ENCODE measurements at places on chromosomes 1 and 21.

DNA sequence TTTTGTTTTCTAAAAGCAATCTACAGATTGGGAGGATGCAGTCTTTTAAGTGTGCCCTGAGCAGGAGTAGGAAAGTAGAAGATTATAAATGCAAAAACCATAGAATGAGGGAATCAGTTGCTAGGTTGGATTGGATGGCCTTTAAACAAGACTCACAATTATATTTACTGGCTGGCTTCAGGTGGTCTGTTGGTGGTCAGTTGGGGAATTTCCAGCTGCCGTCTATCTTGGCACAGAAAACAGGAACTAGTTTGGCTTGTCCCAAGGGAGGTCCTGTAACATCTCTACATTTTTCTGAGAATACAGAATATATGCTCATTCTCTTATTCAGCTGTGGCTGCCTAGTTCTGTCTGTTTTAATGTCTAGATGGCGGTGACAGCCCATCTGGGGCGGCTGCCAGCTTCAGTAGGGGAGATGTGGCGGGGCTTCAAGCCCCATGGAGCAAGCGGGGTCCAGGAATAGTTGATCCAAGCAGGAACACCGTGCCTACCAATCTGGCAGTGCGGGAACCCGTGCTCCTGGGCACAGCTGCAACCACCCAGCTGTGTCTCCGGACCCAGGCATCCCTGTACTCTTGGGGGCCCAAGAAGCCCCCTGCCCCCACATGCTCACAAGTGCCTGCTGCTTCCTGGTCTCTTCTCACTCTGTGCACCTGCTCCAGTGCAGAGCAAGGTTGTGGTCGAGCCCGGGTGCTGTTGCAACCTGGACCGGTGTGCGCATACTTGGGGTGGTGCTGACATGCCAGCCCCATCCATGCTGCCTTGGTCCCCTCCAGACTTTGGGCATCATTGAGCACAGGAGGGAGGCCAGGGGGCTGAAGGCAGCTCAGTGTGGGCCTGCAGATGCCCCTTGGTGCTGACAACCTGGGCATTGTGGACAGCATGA lies 1182.6 kb downstream of the AMY1C start:
- DNase-seq: no peak

DNA sequence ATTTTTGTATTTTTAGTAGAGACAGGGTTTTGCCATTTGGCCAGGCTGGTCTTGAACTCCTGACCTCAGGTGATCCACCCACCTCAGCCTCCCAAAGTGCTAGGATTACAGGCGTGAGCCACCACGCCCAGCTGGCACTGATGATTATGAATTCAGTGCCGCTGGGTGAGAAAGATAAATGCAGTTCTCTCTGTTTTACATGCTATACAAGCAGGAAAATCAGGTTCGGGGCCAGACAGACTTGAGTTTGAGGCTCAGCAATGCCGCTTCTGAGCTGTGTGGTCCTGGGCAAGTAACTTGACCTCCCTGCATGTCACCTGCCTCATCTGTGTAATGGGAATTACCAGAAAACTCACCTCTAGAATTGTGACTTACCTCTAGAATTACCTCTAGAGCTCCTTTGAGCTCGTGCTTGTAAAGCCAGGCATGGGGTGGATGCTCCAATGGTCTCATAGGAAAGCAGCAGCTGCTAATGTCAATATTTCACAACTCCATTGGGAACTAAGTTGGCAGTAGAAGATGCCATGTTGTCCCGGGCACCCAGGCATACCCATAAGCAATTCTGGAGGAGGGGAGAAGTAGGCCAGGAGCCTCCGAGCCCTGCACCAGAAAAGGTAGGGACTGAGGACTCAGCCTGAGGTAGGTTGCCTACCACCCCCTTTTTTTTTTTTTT lies 119.8 kb upstream of the SLC25A33 start:
- no peak for DNase-seq

GRCh38 chr1:42952303-42953001 lies 6.2 kb downstream of the SLC2A1 start:
- DNase-seq: no peak

- no peak for DNase-seq
These were observed 30.5 kb upstream of the POFUT2 start for GRCh38 chr21:45318146-45318555.

DNA sequence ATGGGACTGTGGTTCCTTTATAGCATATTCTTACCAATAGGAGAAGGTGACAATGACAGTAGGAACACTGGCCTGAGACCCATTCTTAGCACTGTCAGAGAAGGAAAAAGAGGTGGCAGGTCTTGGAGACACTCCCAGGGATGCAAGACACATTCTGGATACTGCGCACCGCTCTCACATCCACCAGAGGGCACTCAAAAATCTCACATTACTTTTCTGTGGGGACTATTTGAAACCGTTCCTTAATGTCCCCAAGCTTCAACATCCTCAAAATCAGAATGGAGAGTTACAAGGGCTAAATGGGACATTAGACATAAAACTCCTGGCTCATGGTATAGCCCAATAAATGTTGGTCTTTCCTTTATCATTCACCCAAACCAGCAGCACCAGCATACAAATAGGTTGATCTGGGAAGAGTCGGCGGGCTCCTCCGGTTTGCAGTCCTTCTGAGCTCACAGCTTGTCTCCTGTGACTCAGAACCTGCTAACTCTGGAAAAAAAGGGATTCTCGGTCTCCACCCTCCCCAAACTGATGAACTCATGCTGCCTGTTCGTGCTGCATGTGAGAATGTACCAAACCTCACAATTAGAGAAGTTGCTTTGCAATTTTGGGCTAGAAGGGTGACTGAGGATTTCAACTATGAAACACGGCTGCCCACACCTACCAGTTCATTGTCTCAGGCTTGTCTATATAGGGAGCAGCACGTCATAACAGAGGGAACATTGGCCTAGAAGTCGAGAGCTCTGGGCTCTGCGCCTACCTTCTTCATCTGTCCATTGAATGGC lies 40.2 kb downstream of the IL12RB2 start:
- no peak for DNase-seq

GRCh38 chr1:39116116-39116607 lies 88.3 kb upstream of the MACF1 start:
- no peak for DNase-seq

GRCh38 chr1:150555198-150555970 lies 6.2 kb downstream of the ADAMTSL4 start:
- DNase-seq: no peak

- no peak for DNase-seq
These were observed 9.0 kb upstream of the ARID1A start for GRCh38 chr1:26686795-26687194.

DNA sequence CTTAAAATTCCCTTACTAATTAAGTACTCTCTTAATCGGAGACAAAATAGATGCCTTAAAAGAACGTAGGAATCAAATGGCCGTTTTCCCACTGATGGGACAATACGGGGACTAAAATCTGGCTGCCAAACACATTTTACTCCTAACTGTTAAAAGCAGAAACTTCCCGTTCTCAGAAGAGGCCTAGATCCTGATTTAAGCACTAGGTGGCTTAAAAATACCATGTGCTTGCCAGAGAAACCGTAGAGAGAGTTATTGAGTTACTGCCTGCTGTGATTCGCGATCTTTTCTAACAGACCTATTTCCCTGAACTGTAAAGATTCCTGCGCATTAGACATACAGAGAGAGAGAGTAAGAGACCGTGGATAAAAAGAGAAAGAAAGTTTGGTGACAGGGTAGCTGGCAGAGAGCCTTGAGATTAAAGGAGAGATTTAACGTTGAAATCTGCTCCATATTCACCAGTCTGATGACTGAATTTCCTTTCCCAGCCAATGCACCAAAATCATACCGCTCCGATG lies 54.4 kb upstream of the STUM start:
- DNase-seq: no peak

- DNase-seq: no peak
These were observed 2.3 kb upstream of the GIPC2 start for GRCh38 chr1:78043436-78043835.

DNA sequence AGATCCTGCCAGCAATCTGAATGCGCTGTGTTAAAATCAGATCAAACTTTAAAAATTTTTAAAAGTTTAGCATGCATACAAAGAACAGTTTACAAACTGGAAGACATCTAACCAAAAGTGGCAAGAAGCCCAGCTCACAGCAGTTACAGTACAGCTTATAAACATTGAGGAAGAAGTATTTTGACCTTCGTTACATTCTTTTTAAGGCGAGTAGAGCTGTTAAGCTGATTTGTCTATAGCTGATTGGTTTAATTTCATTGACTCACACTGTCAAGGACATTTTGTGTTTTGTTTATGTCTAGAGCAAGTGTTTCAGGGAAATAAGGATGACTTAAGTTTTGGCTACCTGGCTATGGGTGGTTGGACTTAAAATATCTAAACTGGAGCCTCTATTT lies 3.0 kb upstream of the PGM1 start:
- DNase-seq: no peak

DNA sequence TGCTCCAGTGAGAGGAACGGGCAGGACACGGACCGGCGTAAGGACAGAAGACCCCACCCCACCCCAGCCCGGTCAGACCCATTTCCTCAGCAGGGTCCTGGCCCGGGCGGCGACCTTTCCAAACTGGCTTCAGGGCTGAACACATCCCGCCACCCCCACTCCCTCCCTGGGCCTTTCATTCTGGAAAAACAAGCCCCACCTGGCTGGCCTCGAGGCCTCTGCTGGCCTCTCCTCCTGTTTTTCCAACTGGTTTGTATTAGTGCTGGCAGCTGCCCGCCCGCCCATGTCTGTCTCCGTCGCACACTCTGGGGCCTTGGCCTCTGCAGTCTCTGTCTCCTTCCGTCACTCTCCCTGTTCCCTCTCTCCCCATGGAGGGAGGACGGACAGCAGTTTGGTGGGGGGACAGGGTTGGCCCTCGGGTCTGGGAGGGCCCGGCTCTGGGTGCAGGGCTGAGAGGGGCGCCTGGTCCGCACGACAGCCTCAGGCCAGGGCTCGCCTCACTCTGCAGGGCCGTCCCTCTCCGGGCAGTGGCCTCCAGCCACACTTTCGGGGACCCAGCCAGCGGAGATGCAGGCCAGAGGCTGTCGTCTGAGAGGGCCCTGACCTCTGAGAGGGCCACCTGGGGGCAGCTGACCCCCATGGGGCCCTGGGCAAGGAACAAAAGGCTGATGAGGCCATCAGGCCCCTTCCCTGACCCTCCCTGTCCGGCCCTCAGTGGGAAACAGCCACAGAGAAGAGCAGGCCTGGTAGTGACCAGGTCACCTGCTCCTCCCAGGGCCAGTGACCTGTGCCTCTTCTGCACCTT lies 1.5 kb upstream of the MXRA8 start:
- no peak for DNase-seq

DNA sequence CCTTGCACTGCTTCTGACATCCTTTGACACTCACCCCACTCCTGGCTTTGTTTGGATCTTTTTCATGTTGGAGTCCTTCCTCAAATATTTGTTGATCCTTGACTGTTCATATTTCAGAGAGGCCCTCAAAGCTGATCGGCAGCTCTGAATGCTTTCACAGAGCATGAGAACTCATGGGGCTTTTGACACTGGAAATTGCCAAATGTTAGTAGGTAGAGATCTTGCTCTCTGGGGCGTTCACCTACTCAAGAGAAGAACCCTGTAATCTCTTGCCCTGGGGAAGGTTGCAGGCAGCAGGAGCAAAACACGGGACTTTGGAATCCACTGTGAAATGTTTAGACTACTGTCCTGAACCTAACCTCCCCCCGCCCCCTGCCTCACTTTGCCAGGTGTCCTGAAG lies 67.4 kb upstream of the STUM start:
- no peak for DNase-seq

DNA sequence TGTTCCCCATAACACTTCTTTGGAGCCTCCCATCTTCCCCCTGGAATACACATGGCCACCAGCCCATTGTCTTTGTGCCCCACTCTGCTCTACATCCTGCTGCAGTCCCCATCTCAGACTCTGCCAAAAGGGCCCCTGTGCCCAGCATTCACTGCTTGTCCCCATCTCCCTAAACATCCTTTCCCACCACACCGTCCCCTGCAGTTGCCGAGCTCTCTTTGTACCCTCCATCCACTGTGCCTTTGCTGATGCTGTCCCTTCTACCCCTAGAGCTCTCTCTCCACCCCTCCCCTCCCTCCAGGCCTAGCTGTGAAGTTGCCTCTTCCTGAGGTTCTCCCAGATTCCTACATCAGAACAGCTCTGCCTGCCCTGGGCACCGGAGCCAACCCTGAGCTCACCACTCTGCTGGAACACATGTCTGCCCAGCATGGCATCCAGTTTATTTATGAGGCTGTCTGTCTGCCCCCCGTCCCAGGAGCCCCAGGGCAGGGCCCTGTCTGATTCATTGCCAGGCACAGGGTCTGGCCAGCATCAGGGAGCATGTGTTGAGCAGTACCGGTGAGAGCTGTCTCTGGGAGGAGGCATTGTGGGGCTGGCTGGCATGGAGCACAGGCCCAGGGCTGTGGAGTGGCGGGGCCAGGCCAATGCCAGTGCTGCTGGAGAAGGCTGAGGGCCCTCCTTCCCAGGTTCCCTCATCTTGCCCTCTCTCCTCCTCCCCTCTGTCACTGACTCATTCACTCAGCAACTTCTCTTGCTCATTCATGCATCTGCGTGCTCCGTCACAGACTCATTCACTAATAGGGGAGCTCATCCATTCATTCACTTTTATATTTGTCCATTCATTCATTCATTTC lies 28.8 kb downstream of the EDN2 start:
- no peak for DNase-seq

DNA sequence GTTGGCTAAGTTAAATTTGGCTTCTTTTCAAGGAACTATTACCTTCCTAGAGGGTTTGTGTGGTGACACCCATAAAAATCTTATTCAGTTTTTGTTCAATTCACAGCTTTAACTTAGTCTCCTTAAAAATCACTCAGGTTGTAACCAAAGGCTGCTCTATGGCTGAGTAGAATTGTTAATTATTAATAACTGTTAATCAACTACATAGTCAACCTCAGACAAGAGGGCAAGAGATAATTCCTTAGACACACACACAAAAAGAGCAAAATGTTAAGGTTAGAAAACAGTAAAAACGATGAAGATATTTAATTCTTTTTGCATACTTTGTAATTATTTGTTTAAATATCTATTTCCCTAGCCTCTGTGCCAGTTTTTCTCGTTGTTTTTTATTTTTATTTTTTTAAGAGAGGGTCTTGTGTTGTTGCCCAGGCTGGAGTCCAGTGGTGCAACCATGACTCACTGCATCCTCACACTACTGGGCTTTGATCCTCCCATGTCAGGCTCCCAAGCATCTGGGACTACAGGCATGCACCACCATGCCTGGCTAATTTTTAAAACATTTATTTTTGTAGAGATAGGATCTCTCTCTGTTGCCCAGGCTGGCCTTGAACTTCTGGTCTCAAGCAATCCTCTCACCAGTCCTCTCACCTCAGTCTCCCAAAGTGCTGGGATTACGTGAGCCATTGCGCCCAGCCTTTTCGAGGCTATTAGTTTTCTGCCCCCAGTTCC lies 215.2 kb downstream of the DISC1 start:
- no peak for DNase-seq
